Karpas-422 (cell line): ENCODE measurements at places on chromosomes 12 and 14. TPM values are rescaled to one million over a fixed set of nuclear protein-coding genes. Genes with fewer than 3 reads are reported as not detected.

DPPA3 gene
- not detected in 2 replicates for total RNA-seq

TTC6 gene
- total RNA-seq: not detected in 2 replicates

RFX4 gene
- not detected in 2 replicates for total RNA-seq

NGB gene
- not detected in 2 replicates for total RNA-seq

BIN2 gene
- total RNA-seq: 5.5 and 10.0 TPM in 2 replicates

ACOT6 gene
- total RNA-seq: not detected in 2 replicates

SIRT4 gene
- 0.54 and 0.67 TPM in 2 replicates for total RNA-seq

OAS1 gene
- total RNA-seq: 23.6 and 23.7 TPM in 2 replicates

- no peak for DNase-seq
Observed at GRCh38 chr12:91388573-91388972, 206.0 kb upstream of the DCN start.

GRCh38 chr12:132506328-132507160 is 16.6 kb downstream of the FBRSL1 start:
- DNase-seq: peak; percentile 68

- DNase-seq: no peak
Observed at GRCh38 chr14:62409626-62410300, 635.5 kb downstream of the KCNH5 start.

GRCh38 chr12:100128512-100128908 is 14.2 kb downstream of the BLTP3B start:
- DNase-seq: no peak

DNA sequence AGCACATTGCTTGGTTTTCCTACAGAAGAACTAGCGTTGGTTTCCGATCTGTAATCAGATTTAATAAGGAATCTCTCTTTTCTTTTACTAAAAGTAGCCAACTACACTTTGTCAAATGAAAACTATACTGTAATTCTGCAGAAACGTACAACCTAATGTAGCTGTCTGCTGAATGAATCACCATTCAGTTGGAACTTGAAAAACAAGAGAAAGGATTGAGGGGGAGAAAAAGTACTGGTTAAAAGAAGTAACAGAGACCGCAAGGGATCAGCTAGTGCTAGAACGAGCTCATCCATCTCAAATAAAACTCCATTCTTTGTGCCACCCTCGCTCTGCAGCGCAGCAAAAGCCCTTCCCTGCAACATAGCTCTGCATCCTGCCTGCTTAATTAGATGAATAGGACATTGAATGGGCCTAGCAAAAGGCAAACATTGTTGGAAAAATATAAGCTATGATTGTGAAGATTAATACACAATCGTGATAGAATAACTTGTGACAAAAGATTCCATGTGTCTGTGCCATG is 2.6 kb downstream of the GARIN2 start:
- peak; percentile 25 for DNase-seq

DNA sequence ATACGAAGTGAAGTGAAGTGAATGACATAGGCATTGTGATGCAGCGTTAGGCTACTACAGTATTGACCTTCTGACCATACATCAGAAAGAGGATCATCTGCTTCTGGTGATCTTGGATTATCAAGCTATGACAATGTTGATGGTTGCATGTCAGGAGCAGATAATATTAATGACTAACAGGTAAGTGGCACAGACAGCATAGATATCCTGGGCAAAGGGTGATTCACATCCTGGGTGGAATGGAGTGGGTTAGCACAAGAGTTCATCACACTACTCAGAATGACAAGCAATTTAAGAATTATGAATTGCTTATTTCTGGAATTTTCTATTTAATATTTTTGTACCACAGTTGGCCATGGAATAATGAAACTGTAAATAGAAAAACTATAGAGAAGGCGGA is 397.9 kb upstream of the ATP2B1 start:
- no peak for DNase-seq

GRCh38 chr12:122366685-122367475 is 55.6 kb downstream of the CLIP1 start:
- no peak for DNase-seq

- DNase-seq: no peak
Observed at GRCh38 chr12:56152756-56153677, 630 bp downstream of the MYL6B start.

DNA sequence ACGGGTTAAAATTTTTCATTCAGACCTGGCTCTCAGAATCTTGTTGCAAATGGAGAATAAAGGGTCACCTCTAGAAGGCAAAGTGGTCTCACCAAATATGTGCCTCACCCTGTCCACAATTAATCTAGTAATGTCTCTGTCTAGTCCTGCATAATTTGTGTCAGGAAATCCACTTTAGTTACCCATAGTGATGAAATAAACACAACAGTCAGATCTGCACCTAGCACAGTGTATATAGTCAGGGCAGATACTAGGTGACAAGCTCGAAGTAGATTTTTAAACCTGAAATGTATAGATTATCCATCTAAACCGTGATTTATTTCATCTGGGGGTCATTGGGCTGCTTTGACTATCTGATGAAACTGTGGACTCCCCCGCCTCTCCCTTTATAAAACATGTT is 15.9 kb upstream of the FLVCR2 start:
- no peak for DNase-seq

DNA sequence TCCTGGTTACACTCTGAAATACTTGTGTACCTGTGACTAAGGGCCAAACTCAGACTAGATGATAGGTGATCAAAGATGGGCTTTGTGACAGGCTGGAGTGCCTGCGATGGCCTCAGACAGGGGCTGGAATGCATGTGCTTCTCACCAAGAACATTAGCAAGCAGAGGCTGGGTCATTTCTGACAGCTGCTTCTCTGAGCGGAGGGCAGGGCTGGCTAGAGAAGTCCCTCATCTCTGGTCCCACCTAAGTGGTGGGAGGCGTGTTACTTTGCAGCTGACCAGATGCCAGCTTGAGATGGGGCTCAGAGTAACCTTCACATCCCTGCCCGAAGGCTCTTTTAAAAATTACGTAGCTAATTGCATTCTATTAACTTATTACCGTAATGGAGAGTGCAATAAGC is 106.8 kb upstream of the RTL1 start:
- no peak for DNase-seq

- no peak for DNase-seq
Observed at GRCh38 chr14:104678901-104679705, 10.3 kb upstream of the INF2 start.

DNA sequence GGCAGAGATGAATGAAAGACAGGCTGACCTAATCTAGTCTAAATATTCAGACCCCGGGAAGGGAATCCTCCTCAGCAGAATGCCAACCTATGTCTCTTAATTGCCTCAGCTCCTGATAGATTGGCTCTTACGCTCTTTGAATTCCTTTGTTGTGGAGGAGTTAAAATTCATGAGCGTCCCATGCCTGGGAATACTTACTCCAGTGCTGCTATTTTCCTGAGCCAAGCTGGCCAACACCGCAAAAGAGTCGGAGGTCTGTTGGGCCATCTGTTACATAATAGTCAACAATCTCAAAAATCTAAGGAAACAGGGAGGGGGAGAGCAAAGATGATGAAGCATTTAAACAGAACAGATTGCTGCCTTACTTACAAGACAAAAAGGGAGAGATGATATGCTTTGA is 182.8 kb downstream of the ASCL1 start:
- DNase-seq: no peak

DNA sequence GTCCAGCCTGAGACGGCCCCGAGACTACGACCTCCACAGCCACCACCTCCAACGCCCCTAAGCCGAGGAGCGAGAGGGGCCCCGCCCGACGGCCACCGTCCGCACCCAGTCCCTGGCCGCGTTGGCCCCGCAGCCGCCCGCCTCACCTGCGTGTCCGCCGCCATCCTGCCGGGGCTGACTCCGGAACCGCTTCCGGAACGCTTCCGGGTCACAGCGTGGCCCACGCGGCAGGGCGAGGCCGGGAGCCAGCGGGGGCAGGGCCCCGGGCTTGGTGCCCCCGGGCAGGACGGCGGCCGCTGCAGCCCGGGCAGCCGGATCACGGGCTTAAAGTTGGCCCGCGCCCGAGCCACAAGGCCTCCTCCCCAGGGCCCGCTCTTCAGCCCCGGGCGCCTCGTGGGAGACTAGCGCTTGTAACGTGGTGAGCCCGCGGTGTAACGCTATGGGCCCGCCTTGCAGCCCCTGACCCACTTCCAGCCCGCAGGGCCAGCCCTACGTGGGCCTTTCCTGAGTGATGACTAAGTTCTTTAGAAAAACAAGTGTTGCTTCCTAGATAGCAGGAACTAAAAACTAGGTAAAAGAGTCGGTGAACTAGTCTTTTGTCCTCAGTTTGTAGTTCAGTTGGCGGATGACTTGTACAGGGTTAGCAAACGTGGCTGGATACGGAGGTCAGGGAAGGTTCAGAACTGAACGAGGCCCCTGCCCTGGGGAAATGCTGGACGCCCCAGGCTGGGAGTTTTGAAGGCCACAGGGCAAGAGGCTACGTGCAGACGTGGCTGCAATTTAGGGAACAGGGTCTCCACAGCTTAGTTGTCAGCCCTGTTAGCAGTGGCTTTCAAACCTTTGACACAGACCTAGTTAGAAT is at the start of gene GCN1:
Gene GCN1 (minus strand): TSS at position 182 of the 862 bp plus-strand sequence. CDS start 18 bp downstream, at position 164.
- peak; percentile 94 for DNase-seq

GRCh38 chr12:96698965-96699364 is 208.1 kb upstream of the NEDD1 start:
- no peak for DNase-seq
